Glutamatergic neuron (in vitro differentiated cells): ENCODE measurements at places on chromosomes 3 and 15.

- no peak for DNase-seq
Observed at GRCh38 chr15:31069360-31070000, 32.0 kb downstream of the TRPM1 start.

GRCh38 chr15:62469874-62470688 lies 305.0 kb upstream of the C2CD4B start:
- DNase-seq = no peak

GRCh38 chr15:68580026-68580882 lies 1.5 kb downstream of the CORO2B start:
- peak; percentile 2 for DNase-seq

- DNase-seq = no peak
Observed at GRCh38 chr3:118505784-118506183, 528.9 kb downstream of the IGSF11 start.

- DNase-seq = no peak
Observed at GRCh38 chr3:158531334-158531733, 39.7 kb upstream of the MLF1 start.

DNA sequence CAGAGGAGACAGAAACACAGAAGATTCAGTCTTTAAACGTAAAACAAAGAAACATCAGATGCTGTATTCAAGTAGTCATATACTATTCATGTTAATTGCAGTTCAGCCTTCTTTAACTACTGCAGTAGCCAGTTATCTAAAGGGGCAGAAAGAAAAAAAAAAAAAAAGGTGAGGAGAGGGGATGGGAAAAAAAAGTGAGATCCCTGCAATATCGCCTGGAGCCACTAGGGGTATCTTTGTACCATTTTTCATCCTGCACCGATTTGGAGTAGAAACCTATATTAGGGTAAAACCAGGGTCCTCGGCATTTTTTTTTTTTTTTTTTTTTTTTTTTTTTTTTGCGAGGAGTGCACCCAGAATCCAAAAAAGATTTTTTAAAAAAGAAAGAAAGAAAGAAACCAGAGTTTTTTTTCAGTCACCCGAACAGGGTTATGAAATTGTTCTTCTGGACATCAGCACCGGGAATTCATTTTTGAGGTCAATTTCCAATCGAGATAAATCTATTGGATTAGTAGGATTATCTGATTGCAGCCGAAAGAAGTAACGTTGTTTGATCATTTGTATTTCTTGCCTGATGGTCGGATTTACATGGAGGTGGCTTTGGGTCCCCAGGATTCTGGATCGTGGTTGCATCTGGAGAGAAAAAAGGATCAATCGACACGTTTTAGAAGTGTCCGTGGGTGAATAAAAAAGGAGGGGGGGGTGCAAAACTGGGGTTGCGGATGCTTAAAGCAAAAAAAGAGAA lies 186.7 kb downstream of the NLGN1 start:
- peak; percentile 51 for DNase-seq

DNA sequence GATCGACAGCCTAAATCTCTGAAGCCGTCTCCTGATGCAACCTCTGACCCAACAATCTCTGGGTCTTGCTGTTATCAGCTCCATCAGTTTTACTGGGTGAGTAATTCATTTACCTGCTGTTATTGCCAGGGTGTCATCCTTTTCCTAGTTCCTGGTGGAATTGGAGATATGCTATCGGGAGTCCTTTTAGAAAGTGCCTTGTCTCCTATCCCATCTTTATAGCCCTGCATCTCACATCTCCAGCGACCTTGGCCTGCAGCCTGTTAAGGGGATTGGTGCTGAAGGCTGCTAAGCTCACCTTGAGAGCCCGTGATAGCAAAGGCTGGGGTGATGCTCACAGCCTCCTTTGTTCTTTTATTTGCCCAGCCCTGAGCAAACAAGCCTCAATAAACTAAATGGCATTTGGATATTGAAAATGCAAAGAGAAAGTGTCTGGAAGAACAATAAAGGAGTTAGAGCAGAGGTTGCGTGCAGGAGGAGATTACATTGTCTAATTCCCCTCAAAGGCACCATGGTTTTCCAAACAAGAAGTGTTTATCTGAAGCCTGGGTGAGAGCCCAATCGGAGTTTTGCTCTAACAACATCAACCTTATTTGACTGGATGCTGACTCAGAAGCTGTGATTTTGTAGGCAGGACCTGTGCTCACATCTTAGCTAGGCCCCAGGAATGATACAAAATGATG lies 101.8 kb downstream of the RPLP1 start:
- DNase-seq = no peak

- DNase-seq = no peak
Observed at GRCh38 chr3:197674741-197675562, 61.8 kb downstream of the RUBCN start.

GRCh38 chr15:74277242-74277810 lies 41.2 kb downstream of the CCDC33 start:
- peak; percentile 70 for DNase-seq

DNA sequence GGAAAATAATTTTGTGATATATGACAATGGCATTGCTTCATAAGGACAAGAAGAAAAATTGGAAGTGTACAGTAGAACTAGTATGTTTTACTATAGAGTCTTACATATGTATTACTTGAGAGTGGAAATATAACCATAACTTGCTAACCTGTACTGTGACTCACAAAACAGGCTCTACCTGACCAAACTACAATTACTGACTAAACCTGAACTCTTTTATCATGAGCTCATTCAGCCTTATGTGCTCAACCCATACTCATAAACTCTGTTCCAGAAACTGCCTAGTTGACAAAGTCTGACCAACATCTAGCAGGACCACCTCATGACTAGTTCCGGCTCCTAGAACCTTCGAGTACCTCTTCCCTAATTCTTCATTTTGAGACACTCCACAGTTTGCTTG lies 6.3 kb downstream of the CDIN1 start:
- no peak for DNase-seq

DNA sequence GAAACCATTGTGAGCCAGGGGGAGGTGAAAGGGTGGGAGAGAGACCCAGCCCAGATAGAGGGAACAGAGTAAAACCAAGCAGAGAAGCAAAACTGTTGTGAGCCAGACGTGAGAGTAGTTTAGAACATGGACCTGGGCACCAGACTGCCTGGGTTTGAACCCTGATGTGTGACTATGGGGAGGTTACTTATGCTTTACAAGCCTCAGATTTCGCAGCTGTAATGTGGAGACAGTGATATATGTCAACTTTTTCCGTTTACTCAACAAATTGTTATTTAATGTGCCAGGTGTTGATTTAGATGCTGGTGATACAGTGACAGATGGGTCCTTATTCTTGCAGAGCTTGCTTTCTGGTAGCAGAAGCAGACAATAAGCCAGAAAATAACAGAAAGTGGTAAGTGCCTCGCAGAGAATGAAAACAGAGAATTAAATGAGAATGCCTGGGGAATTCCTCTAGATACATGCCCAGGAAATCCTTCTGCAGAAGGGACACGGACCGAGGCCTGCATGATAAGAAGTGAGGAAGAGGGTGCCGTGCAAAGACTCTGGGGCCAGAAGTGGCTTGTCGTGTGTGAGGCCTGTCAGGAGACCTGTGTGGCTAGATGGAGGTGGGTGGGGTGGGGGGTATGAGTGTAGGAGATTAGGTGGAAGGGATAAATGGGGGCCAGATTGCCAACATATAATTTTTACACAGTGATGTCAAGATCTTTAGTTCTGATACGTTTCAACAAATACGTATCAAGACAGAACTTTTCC lies 15.0 kb downstream of the KAT2B start:
- DNase-seq = no peak

- no peak for DNase-seq
Observed at GRCh38 chr3:29438580-29438979, 157.7 kb downstream of the RBMS3 start.
